ENCODE measurements at places on chromosomes 12 and 14.

DNA sequence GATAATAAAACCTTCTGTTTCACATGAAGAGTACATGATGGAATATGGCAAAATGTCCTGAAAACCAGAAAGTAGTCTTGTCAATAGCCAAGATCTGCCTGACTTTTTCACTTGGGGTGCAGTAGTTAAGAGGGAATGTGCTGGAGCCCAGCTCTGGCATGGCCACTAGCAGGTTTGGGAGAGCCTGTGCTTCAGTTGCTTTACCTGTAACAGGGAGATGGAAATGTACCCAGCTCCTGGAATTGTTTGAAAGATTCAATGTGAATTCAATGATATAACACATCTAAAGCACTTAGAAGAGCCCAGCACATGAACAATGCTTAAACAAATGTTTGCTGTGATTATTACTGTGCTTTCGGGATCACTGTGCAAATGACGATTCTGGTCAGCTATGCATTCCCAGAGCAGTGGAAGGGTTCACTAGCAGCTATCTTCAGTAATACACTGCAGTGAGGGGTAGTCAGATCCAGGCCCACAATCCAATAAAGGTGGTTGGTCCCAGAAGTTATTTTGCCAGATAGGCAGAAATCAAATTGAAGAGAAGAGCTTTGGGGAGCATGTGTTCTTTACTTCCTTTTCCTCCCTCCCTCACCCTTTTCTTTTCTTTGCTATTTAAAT lies 224.9 kb downstream of the APAF1 start:
- no peak for DNase-seq

DNA sequence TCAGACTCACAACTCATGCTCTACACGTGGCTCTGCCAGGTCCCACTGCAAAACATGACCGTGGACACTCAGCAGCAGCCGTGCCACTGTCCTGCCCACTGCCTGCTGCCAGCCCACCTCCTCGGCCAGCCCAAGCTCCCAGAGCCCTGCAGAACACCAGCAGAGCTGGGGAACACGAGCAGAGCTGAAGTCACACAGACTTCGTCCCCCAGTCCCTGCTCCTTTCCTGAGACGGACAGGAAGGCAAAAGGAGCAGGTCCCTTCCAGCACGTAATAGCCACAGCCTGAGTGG lies 152.1 kb downstream of the DPF3 start:
- DNase-seq = no peak

GRCh38 chr14:76589246-76589645 lies 172.0 kb upstream of the VASH1 start:
- DNase-seq = no peak

DNA sequence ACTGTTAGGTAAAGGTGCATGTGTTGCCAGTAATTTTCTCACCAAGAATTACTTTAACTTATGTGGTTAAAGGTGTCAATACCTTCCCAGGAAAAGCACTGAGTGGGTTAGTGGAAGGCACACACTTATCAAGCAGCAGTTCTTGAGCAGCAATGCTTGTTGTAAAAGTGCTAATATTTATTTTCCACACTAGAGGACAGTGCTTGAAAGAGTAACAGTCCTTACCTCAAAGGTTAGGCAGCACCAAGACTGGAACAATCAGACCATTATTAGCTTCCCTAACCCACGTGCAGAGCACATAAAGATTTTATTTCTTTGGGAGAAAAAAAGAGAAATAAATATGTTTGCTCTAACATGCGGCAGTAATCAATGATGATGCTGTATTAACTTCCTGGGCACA lies 48.8 kb upstream of the KRR1 start:
- DNase-seq = no peak

DNA sequence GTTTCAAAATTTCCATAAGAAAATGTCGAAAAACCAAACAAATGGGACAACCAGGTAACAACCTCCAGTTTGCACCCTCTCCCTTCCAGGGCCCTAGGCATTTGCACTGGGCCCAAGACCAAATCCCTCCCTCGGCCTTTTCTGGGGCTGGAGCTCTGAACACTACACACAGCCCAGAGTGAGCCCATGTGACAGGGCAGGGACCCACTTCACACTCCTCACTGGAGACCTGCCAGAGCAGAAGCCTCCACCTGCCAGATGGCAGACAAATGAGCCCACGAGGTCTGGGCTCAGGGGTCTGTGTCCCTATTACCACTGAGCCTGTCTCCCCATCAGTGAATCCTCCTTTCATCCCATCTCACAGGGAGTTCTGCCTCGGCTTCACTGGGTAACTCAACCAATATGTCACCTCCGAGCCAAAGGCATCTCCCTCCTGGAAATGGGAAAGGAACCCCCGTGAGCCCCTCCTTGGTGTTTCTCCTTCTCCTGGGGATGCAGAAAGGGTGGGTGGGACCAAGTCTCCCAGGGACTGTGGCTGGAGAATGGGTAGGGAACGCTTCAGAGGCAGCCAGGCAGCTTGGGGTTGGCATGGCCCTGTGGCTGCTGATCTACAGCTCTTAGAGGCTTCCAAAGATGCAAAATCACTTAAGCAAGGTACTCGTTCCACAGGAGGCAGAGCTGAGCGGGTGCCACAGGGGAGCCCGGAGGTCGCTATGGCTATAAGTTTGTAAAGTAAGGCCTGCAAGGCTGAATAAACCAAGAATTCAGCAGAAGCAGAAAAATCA lies 10.6 kb downstream of the VWF start:
- DNase-seq = no peak

DNA sequence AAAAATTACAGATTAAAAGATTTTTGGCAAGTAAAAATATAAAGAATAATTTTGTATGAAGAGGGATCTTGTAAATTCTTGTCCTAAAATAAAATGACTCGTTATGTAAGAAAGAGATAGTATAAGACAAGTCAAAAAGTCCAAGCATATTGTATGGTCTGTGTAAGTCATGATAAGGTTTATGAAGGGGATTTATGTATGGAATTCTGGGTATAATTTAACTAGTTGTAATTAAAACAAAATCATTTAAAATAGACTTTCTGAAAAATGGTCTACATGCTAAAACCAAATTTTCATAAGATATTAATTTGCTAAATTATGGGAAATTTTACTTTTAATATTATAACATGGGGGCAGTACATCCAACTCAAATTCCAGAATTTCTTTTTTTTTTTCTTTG lies 17.6 kb upstream of the PEX5 start:
- no peak for DNase-seq

- DNase-seq = no peak
Observed at GRCh38 chr12:110344657-110345056, 58.9 kb downstream of the ANAPC7 start.

All from CD8-positive, alpha-beta memory T cell (primary cell).